ENCODE measurements at places on chromosomes 7 and 10.
A peak's percentile ranks its signal among the peaks of the same experiment; 100 is the strongest.

- DNase-seq, result peak; percentile 42
These were observed 561.2 kb upstream of the PHF14 start for GRCh38 chr7:10412422-10413019.

- no peak for DNase-seq
These were observed 98.5 kb upstream of the GNAI1 start for GRCh38 chr7:80036107-80036506.

DNA sequence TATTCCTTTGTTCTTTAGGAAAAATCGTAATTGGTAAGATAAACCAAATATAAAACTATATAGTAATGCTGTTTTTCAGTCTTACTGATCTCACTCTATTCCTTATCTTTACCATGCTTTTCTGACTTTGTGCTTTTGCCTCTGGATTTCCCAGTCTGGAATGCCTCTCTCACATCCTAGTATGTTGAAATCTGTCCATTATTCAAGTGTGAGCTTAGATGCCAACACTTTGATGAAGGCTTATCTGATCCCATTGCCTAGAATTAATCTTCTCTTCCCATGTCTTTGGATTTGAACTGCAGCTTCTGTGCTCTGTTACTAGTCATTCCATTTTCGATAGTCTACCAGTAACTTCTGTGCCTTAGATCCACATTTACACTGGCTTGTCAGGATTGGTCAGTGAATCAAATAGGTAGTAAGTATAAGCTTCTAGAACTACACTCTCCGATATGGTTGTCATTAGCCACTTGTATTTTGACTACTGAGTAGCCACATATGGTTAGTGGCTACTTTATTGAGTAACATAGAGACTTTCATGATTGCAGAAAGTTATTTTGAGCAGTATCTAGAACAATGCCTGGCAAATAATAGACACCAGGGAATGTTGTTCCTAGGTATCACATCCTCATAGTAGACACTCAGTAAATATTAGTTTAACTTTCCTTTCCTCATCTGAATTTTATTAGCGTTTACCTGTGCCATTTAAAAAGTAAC is 92.9 kb downstream of the BMPR1A start:
- no peak for DNase-seq

- no peak for DNase-seq
These were observed 285.0 kb upstream of the ZMIZ1 start for GRCh38 chr10:78783753-78784152.

DNA sequence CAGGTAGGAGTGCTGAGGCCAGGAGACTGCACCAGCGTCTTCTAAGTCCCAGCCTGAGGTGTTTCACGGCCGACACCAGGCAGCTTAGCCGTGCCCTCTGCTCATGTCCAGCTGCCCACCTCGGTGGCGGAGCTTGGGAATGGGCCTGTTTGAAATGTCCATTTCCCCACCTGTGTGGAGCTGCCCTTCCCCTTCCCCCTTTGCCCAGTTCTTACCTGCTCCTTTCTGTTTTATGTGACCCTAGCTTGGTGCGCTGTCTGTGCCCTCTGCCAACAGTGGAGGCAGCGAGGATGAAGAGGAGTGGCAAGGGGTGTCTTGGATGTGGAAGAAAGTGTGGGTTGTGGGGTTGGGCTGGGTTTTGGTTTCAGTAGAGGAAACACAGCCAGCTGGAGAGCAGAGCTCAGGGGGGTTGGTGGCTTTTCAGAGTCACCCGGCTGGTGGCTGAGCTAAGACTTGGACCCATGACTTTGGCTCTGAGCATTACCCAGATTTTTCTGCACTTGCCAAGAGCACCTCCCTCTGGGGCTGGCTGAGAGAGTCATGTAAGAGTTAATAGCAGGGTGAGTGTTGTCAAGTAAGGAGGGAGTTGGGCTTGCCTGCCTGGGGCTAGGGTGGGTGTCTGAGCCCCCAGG is 37.4 kb downstream of the GBX1 start:
- DNase-seq, result no peak

GRCh38 chr10:22644222-22644621 is 70.2 kb downstream of the PIP4K2A start:
- no peak for DNase-seq

DNA sequence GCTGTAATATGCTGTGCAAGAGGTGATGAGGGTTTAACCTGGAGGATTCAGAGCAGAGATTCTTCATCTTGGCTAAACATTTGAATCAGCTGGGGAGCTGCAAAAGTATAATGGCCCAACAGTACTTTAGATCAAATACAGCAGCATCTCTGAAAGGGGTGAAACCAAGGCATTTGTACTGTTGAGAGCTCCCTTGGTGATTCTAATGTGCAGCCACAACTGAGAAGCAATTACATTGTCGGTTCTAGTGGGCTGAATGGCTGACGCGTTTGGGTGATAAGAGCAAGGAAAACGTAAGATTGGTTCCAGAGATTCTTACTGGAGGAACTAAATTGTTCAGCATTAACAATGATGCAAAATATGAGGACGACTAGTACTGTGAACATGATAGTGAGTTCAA is 269.7 kb downstream of the AGMO start:
- DNase-seq, result no peak

- DNase-seq, result no peak
These were observed 219.0 kb upstream of the CSTF2T start for GRCh38 chr10:51918440-51918839.

GRCh38 chr7:122300956-122301833 is 3.4 kb downstream of the FEZF1 start:
- DNase-seq, result no peak

DNA sequence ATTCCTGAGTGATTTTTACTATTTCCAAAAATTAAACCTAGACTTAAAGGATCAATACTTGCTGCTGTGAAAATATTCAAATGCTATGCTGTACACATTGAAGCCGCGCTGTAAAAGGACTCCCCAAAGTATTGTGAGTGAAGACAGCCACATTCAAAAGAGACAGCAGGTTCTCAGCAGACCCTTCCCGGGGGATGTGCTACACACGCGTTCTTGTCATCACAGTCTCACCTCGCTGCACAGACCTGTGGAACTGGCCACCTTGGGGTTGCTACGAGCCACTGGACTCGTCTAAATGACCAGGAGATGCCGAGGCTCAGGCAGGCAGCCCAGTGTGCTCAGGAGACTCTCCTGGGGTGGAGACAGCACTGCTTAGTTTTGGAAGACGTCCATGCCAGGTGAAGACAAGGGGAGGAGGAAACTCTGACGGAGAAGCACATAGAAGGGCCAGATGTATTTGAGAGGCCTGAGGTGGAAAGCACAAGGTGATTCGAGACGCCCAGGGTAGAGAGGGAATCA is 367.7 kb upstream of the SHH start:
- no peak for DNase-seq

DNA sequence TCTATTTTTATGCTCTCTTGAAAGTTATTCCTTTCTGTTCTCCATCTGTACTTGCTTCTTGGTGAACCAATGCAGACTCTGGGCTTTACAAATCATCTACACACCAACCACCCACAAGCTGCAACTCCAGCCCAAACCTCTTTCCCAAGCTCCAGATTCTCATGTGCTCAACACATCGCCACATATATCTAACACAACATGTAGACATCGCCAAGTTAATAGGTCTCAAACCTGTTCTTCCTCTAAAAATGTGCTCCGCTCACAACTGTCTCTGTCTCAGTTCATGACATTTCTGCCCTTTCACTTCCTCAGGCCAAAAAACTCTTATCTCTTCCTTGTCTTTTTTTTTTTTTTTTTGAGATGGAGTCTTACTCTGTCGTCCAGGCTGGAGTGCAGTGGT is 95.7 kb upstream of the EEPD1 start:
- no peak for DNase-seq

DNA sequence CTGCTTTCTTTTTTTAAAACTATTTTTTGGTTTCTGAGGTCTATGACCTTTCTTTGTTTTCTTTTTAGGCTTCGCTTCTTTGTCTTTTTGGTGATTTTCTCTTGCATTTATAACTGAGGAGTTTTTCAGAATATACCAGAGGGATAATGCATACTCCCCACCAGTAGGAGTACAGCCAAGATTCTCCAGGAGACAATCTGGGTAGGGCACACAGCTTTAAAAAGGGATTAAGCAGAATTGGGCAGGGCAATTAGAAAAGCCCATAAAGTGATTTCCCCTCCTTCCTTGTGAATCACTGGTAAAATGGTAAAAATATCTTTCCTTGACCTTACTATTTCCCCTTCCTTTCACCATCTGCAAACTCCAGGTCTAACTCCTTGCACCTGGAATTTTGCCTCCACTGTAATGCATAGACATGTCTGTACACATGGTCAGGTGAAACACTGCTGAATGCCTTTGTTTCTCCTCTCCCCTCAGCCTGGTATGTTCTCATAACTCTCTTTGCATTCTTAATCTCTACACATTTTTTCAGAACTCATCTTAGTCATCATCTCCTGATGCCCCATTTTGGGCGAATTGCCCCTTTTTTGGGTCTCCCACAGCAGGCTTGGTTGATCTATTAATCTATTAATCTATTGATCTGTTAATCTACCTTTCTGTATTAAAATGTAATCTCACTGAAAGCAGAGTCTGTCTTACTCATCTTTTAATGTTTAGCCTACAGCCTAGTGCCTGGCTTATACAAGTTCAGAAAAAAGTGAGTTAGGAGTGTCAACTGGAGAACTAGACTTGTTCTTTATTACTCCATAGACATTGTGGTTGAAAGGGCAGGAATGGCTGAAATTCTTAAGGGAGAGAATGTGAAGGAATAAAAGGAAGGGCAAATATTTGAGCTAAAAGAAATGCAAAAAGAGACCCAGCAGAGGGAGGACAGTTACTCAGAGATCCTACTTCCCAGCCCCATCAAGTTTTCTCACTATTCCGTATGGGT is 64.6 kb downstream of the MDFIC start:
- DNase-seq, result peak; percentile 30

- DNase-seq, result no peak
These were observed 156.2 kb downstream of the EVX1 start for GRCh38 chr7:27398851-27399250.

GRCh38 chr7:91266689-91267090 is 2.5 kb downstream of the FZD1 start:
- peak; percentile 43 for DNase-seq

DNA sequence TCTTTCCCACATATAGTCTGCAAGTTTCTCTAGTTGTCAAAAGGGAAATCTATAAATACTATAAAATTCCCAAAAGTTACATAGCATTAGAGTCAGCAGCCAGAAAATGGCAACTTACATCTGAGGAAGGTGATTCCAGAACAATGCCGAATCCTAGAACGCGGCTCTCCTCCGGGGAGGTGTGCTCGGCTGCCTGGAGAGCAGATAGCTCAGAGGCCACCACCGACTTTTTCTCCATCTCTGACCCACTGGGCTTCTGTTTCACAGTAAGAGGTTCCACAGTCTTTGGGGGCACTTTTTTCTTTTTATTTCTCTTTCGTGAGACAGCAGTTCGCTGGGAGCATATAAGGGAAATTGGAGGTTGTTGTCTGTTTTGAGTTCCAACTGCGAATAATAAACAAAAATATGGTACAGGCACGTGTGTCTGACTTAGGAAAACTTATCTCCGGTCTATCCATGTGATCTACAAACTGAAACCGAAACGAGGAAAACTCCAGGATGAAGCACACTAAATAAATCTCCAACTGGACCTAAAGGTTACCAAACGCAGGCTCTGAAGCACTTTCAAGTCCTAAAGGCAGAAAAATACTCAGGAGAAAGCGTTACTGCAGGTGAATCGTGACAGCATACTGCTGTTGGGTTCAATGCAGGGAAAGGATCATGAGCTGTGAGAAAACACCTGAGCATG is 36.2 kb downstream of the BEND7 start:
- no peak for DNase-seq

DNA sequence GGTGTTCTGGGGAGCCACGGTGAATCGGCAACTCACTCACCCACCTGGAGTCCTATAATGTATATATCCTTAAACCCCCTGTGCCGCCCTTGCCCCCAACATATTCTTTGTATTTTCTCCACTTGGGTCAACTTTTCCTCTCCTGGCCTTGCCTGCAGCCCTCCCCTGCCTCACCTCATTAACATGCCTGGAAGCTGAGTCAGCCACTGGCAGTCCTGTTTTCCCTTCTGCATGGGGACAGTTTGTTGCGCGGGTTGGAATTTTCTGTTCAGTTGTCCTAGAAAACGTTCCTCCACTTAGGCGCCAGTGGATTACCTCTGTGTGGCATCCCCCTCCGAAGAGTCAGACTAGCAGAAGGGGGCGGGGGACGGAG is 97.4 kb downstream of the C10orf105 start:
- DNase-seq, result peak; percentile 70

DNA sequence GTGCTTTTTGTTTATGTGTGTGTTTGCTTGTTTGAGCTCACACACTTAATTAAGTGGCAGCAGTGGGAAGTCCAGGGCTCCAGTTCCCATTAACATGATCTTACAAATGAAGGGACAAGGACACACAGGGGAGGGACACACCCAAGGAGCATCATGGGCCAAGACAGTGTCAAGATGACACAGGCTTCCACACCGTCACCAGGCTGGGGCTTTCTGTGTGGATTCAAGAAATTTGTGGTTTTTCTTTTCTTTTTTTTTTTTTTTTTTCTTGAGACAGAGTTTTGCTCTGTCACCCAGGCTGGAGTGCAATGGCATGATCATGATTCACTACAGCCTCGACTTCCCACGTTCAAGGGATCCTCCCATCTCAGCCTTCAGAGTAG is 173.6 kb downstream of the KIAA1217 start:
- peak; percentile 41 for DNase-seq

- DNase-seq, result no peak
These were observed 18.1 kb upstream of the CNNM2 start for GRCh38 chr10:102900006-102900405.

GRCh38 chr7:134908289-134908688 is 78.0 kb upstream of the AGBL3 start:
- DNase-seq, result peak; percentile 58

GRCh38 chr10:78896159-78896928 is 172.4 kb upstream of the ZMIZ1 start:
- no peak for DNase-seq

- peak; percentile 26 for DNase-seq
These were observed 159.4 kb downstream of the OAT start for GRCh38 chr10:124259139-124259825.

DNA sequence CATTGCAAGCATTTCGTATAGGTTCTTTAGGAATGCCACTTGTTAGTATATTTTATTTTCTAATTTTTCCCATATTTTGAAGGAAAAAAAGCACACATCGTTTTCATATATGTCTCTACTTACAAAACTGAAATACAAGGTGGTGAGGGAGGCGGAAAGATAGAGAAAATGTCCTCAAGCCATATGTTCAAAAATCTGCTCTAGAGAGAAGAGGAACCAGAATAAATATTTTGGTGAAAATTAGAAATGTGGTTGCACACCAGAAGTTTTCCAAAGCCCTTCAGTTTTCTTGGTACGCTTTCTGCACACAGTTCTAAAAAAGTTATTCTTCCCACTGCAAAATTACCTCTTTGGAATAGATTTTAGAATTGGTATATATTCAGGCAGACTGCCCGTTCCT is 107.4 kb upstream of the RHOBTB1 start:
- no peak for DNase-seq

DNA sequence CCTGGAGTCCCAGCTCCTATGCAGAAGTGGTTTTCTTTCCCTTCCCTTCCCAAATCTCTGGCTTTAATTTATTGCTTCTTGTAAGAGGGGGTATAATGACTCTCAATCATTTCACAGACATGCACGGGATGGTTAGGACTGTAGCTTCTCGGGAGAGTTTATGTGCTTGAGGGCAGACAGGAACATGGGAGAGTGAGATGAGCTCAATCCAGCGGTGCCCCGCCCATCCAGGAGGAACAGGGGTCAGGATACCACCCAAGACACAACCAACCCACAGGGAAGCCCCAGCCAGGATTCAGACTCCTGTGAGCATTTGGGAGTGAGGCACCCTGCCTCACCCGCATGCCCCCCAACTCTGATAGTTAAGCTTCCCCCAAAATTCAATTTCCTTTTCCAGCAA is 33.7 kb upstream of the GATAD1 start:
- no peak for DNase-seq
